ENCODE measurements at places on chromosomes 13 and 19.

GRCh38 chr19:51457351-51458013, 772 bp downstream of the SIGLEC8 start:
- DNase-seq, result no peak

GRCh38 chr13:90105276-90105675, 1242.2 kb upstream of the MIR17HG start:
- DNase-seq, result no peak

DNA sequence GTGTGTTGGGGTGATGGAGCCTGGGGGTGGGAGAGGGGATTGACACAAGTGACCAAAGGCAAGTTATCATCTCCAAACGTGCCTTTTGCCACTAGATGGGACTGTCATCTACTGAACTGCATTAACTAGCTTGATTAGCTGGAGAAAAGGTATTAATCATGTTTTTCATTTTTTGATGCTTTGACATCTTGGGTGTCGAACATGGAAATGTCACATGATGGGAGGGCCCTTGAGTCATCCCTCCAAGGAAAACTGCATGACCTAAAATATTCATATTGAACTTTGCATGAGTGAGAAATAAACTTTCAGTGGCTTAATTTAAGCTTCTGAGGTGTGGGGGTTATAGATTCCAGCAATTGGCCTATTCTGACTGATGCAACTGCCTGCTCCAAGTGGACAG, 73.3 kb downstream of the ALOX5AP start:
- DNase-seq, result no peak

DNA sequence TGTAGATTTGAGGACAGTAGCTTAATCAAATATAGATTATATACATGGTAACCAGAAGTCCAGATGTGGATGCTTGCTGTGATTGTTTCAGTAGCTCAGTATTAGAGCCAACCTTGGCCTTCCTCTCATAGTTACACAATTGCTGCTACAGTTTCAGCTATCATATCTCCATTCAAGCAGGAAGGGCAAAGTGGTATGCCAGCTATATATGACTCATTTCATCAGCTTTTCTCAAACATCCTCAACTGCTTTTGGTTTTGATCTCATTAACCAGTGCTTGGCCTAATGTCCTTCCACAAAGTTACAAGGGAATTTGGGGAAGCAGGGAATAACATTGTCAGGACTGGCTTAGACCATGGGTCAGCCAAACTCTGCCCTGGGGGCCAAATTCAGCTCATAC, 73.0 kb upstream of the MAB21L1 start:
- DNase-seq, result no peak

GRCh38 chr19:3617463-3617862, 9.1 kb downstream of the CACTIN start:
- no peak for DNase-seq

DNA sequence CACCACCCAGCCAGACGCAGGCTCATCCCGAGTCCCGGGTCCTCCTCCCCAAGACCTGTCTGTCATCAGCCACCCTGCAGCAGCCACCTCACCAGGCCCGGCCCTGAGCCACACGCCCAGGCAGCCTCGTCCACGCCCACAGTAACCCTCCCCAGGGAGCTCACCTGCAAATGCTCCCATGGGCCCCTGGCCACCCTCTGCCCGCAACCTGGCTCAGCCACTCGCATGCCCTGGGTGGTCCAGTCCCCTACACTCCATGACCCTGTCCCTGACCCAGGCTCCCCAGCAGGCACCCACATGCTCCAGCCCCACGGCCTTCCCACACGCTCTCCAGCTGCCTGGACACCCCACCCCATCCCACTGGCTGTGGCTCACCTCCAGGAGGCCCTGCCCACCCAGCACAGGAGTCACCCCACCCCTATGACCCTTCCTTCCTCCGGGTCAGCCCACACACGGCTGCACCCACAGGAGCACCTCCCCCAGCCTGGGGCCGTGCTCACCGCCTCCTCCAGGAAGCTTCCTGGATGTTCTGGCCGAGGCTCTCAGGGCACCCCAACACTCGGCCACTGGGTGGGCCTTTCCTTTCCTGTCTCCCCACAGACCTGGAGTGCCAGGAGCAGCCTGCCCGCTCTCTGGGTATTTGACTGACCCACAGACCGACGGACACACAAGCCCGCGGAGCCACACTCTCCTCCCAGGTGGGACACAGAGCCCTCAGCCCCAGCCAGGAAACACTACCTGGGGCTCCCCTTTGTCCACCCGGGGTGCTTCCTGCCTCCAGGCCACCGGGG, 3.6 kb downstream of the TMEM259 start:
- no peak for DNase-seq

DNA sequence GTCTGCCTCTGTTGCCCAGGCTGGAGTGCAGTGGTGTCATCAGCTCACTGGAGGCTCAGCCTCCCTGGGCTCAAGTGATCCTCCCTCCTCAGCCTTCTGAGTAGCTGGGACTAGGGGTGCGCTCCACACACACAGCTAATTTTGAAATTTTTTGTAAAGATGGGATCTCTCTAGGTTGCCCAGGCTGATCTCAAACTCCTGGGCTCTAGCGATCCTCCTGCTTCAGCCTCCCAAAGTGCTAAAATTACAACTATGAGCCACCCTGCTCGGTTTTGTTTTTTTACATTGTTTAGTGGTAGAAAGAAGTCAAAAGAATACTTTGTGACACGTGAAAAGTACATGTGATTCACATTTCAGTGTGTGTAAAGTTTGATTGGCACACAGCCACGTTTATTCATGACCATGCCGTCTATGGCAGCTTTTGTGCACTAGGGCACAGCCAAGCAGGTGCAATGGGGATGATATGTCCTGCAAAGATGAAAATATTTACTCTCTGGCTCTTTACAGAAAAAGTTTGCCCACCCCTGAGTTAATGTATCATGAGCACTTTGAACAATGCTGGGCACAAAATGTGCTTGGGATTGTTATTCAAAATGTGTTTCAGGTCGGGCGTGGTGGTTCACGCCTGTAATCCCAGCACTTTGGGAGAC, 16.2 kb upstream of the NFIC start:
- no peak for DNase-seq

DNA sequence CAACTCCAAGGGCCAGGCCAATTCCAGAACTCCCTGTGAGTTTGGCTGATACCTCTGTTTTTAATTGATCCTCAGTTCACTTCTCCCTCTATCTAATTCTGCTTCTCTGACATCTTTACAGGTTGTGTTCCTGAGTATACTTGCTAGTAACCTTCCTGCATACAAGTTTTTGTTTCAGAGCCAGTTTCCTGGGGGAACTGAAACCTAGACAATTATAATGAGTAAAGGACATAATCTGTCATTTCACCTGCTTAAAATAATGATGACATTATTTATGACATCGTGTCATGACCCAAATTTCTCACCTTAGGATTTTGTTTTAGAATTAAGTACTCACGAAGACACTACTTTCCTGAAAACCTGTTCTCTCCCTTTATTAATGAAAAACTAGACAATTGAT, 12.5 kb upstream of the MYCBP2 start:
- peak; percentile 54 for DNase-seq

GRCh38 chr13:21639561-21639960, 31.3 kb upstream of the FGF9 start:
- no peak for DNase-seq

GRCh38 chr13:50244355-50244712, 229.1 kb downstream of the KCNRG start:
- DNase-seq, result no peak

DNA sequence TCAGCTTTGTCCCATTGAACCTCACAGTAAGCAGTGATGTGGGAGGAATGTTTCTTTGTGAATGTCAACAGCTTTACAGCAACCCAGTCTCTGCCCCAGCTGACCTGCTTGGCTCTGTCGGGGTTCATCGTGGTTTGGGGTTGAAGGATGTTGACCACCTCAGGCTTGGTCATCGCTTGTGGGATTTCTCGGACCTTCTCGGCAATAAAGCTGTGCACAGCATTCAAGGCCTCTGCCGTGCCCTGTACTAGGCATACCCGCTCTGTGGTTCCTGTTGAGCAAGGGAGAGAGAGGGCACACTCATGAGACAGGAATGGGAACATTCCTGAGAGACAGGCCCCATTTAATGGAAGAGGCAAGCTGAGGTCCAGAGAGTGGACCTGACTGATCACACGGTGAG, 20.0 kb downstream of the NOVA2 start:
- no peak for DNase-seq

DNA sequence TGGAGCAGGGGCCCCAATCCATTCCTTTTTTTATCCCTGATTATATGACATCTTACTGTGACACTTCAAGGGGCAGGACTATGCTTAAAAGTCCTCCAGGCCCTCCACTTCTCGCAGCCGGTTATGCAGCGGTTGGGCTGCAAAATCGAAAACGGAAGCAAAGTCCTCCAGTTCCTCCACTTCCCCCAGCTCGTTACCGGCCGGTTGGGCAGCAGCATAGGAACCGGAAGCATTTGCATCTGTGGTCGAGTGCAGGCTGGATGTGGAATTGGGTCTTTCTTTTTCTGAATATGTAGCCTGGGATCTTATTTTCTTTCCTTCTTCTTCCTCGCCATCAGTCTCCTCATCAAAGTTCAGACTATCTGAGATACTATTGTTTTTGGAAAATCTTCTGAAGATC, 46.1 kb downstream of the OXGR1 start:
- DNase-seq, result no peak

- no peak for DNase-seq
These were observed 779.5 kb downstream of the GPC5 start for GRCh38 chr13:92177966-92178365.

GRCh38 chr19:13002166-13002898, 7.1 kb downstream of the NFIX start:
- no peak for DNase-seq
